Chondrocyte (in vitro differentiated cells): ENCODE measurements at places on chromosomes 2 and 18.

DNA sequence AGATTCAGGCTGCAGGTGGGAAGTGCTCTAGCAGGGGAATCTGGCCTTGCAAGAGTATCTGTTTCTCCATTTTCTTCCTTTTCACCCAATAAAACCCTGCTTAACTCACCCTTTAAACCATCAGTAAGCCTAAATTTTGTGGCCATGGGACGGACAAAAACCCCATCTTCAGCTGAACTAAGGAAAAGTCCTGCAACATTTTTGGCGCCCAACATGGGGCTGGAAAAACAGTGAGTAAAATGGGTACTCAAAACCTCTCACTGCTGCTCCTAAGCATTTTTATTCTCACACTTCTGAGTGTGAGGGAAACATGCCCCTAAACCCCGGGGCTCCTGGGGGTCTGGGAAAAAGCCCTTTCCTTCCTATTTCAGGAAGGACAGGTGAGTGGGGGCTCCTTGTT, 414.3 kb downstream of the ZNF804A start:
- no peak for DNase-seq

GRCh38 chr2:178506524-178506923, 26.3 kb downstream of the PLEKHA3 start:
- DNase-seq, result no peak

DNA sequence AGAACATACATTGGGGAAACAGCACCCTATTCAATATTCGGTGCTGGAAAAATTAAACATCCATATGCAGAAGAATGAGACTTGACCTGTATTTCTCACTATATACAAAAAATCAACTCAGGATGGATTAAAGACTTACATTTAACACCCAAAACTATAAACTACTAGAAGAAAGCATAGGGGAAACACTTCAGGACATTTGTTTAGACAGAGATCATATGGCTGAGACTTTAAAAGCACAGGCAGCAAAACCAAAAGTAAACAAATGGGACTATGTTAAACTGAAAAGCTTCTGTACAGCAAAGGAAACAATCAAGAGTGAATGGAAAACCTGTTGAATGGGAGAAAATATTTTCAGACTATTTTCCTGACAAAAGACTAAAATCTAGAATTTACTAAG, 1694.1 kb upstream of the CELF4 start:
- DNase-seq, result no peak

GRCh38 chr2:205290299-205290698, 392.0 kb upstream of the NRP2 start:
- no peak for DNase-seq

- no peak for DNase-seq
Observed at GRCh38 chr2:186575302-186575701, 14.6 kb upstream of the ITGAV start.

DNA sequence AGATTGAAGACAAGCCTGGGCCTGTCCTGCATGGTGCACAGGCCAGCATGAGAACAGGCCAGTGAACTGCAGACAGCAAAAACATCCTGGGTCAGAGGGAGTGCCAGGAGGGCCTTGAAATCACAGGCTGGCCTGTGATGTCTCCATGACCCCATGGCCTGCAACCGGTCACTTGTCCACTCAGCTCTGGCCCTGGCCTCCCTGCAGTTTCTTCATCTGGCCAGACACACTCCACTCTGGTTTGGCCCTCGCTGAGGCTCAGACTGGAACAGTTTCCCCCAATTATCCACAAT, 12.6 kb downstream of the CYRIA start:
- no peak for DNase-seq

DNA sequence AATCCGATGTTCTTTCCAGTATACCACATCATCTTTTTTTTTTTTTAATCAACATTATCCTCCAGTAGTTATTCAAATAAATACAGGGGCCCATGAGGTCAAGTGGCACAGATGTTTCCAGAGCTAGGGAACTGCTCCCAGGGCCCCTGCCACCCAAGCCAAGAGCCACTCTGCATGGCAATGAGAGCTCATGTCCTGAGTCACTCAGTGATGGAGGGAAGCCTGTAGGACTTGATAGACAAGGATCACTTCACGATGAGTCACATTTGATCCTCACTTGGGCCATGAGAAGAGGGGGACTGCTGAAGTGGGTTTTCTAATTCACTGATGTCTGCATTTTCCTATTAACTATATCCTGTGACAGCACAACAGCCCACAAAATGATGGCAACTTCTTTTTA, 127.0 kb upstream of the PKDCC start:
- no peak for DNase-seq

GRCh38 chr2:90076311-90076710, 1384.8 kb downstream of the RPIA start:
- no peak for DNase-seq

DNA sequence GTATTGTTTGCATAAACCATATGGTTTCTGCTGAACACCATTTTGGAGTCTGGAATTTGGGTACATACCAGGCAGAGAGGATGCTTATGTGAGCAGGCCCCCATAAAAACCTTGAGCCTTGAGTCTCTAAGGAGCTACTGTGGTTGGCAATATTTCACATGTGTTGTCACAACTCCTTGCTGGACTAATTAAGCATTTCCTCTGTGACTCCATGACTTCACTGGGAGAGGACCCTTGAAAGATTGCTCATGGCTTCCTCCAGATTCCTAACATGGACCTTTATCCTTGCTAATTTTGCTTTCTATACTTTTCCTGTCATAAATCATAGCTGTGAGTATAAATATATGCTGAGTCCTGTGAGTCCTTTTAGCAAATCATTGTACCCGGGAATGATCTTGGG, 7.6 kb upstream of the COQ10B start:
- no peak for DNase-seq

- DNase-seq, result no peak
Observed at GRCh38 chr2:68330691-68331090, 10.9 kb upstream of the CNRIP1 start.

DNA sequence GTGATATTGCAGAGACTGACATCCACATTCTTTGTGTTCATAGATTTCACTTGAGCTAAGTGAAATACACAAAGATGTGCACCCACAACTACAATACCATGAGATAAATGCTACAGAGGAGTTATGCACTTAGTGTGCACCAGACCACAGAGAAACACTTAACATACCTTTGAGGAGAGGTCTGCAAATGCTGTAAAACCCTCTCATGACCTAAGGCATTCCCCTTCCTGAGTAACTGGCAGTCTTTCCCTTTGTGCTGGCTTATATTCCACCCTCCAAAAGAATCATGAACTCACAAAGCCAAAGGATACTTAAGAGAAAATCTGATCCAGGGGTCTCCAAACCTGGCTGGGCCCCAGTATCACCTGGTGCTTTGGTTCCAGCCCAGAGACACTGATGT, 16.2 kb downstream of the NXPH2 start:
- DNase-seq, result no peak

DNA sequence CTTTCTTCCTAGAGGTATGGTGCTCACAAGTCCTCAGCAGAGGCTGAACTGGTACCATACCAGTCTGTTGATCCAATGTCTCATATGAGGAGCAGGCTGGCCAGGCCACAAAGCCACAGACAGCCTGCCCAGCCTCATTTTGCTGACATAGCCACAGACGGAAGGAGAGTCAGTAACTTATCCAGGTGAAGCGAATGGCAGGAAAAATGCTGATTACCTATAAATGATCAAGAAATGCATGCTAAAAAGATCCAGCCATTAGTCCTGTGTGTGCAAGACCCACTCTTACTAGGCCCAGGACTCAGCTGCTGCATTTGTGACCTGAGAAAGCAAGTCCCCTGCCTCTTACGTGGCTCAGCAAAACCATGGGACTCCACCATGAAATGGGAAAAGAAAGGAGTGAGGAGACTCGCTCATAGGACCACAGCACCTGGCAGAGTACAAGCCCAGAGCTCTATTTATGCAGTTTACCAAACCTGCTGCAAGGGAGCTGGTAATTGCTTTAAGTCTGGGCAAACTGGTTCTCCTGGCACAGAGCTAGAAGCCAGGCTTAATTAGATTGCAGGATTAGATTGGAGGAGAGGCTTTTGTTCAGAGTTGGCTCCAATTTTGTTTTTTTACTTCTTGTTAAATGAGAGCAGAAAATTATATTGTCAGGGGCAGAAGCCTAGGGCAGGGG, 19.0 kb downstream of the RHOB start:
- DNase-seq, result peak; percentile 11

DNA sequence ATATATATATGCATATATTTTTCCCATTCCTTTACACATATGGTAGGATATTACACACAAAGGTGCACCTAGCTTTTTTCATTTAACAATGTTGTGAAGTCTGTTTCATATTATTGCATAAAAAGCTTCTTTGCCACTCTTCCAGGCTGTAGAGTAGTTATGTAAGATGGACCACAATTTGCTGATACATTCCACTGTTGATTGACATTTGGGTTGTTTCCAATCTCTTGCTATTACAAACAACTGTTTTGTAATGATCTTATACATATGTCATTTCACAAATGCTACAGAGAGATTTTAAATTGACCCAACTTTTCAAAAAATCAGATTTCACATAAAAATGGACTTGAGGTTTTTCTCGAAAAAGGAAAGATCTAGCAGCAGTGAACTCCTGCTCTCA, 301.4 kb downstream of the CDCA7 start:
- DNase-seq, result no peak

DNA sequence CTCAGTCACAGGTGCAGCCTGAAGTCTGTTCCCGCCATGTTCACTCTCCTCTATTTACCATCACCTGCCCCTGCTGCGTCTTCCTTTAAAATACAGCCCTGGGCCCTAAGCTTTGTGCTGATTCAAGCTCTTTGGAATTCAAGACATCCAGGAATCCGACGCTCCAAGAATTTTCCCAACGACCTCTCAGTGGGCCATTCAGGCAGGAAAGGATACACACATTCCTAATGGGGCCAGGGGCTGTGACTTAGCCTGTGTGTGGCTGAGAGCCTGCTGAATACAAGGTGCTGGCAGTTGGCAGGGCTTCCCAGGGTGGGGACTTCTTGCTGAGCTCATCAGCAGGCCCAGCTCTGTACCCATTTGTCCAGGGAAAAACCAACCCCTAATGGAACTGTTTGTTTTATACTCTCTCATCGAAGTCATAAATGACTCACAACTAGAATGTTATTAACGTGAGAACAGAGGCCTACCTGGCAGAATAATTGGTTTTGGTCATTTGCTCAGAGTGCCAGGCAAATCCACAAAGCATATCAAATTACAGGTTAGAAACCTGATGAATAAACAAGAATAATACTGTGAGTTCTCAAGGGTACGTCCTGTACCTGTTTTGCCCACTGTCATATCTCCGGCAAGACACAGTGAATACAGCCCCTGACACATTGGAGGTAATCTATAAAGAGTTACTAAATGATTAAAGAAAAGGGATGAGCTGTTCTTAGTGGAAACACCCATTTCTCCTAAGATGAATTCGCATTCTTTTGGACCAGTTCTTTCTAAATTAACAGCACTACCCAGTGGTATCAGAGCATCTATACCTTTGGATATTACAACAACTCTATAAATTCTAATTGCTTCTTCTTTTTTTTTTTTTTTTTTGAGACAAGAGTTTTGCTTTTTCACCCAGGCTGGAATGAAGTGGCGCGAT, 12.6 kb upstream of the KCMF1 start:
- DNase-seq, result peak; percentile 94

DNA sequence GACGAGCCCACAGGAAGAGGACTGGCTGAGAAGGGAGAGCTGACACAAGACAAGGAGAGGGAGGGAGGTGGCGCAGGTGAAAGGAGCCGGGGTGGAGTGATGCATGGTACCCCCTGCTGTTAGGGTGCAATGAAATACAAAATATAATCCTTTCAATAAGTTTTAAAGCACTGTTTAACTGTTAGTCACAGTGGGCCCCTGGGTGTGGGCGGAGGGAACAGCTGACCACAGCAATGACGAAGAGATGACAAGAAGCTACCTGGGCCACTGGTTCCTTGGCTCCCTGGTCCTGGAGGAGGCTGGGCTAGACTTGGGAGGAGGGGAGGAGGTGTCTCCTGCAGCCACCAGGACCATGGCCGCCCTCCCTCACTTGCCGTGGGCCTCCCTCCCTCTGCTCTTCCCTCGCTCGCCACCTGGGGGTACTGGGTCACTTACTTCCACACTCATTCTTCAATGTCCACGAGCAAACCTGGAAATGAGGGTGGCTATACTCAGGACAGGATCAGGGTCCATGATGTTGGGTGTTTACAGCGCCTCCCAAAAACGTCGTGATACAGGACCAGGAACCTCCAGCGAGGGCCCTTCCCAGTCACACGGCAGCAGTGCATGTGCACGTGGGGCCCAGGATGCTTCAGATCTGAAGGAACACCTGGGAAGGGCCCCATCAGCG, 196.1 kb downstream of the ANKRD30B start:
- no peak for DNase-seq

GRCh38 chr2:143616452-143616851, 487.2 kb downstream of the ARHGAP15 start:
- no peak for DNase-seq

GRCh38 chr2:144183727-144184126, 336.2 kb downstream of the ZEB2 start:
- DNase-seq, result no peak

- no peak for DNase-seq
Observed at GRCh38 chr2:42106257-42106816, 58.5 kb downstream of the PKDCC start.

DNA sequence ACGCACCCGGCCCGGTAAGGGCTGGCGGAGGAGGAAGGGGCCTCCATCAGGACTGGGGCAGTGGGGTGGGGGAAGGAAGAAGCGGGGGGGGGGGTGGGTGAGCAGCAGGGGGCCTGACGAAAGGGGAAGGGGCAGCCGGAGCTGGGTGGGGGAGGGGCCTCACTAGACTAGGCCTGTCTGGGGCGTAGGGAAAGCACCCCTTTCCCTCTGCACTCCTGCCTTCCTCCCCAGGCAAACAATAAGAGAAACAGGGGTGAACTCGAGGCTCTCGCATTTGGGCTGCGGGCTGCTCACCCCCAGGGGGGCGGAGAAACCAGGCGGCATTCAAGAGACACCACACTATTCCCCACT, 82.7 kb upstream of the POMC start:
- no peak for DNase-seq

DNA sequence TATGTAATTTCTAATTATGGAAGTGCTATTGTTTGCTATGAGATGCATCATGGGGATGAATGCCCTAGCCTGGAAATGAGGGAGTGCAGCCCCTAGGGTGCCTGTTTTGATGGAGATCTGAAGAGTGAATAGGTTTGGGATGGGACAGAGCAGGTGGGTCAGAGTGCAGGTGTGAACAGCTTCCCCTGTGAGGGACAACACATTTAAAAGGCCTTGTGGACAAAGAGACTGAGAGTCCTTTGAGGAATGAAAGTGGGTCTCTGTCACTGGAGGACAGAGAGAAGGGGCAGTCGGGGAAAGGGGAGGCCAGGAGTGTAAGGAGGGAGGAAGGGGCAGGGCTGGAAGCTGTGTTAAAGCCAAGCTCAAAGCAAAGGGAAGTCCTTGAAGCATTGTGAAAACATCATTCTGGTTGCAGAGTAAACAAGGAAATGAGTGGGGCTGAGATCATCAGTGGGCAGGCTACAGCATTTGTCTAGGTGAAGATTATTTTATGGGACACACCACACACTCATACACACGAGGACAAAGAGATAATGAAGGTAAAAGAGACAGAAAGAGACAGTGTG, 877.6 kb downstream of the SLC4A3 start:
- DNase-seq, result no peak
